ENCODE measurements at places on chromosomes 3 and 15. TPM values are rescaled to one million over a fixed set of nuclear protein-coding genes. Genes with fewer than 3 reads are reported as not detected.

GRCh38 chr15:77567202-77567601 lies 65.5 kb downstream of the LINGO1 start:
- DNase-seq = no peak

GRCh38 chr3:54671511-54671910 lies 256.3 kb downstream of the LRTM1 start:
- no peak for DNase-seq

GRCh38 chr15:61225614-61226013 lies 3.5 kb downstream of the RORA start:
- DNase-seq = no peak

DNA sequence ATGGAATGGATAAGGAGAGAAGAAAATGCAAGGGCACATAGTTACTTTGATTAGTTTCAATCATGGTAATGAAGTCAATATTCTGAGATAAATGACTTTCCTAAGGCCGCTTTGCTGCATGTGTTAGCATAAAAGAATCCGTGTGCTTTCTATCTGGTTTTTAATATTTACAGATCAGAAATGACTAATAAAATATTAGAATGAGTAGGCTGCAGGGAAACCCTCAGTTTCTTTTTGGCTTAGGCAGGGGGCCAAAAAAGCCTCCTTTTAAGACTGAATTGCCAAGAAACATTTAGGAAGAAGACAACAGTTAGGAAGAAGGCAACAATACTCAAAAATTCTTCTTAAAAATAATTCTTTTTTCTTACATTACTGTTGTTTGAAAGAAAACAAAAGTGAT lies 11.6 kb downstream of the NEK11 start:
- DNase-seq = no peak

GRCh38 chr15:77540312-77541060 lies 92.2 kb downstream of the LINGO1 start:
- no peak for DNase-seq

DNA sequence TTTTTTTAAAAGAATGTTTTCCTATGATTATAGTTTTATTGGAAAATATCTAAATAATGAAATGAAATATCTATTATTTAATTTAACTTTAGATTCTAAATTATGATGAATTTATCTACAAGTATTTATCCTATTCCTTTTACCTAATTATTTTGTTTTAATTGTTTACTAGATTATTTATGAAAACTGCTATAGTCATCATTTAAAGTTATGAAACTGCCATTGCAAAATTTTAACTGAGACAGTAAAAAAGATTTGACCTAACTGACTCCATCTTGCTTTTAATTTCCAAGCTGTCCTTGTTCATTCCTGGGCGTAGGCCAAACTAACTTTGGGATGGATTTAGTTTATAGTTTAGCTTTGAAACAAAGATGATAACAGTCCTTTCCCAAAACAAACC lies 25.9 kb upstream of the FAM3D start:
- no peak for DNase-seq

- no peak for DNase-seq
Measured at GRCh38 chr15:81411969-81412633, 38.1 kb upstream of the TMC3 start.

GRCh38 chr3:111595232-111595631 lies at the start of gene ZBED2:
ZBED2 (minus strand) TSS chr3:111595346; CDS start chr3:111594201, 1,145 bp downstream.
- no peak for DNase-seq

GRCh38 chr3:146532406-146532805 lies 12.0 kb downstream of the PLSCR1 start:
- DNase-seq = no peak

DNA sequence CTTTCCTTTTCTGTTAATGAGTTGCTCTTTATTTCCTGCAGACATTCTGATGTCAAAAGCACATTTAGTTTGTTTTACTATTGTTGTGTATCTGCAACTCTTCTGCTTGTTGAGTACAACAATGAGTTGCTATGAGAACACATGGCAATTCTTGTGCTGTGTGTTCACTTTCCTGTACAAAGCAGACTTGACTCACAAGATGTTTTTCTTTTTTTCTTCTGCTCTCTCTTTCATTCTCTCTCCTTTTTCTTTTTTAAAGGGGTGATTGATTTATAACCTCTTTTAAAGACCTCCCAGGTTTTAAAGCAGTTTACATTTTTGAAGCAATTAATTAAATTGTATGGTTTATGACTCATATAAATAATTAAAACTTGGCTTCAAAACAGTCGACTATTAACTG lies 31.6 kb upstream of the ABHD10 start:
- DNase-seq = peak; percentile 71

GRCh38 chr3:172280406-172281051 lies 167.7 kb downstream of the GHSR start:
- DNase-seq = peak; percentile 32

GRCh38 chr3:51145811-51146585 lies 239.1 kb upstream of the MANF start:
- DNase-seq = no peak

- DNase-seq = no peak
Measured at GRCh38 chr3:123151251-123151705, 50.5 kb upstream of the SEC22A start.

DNA sequence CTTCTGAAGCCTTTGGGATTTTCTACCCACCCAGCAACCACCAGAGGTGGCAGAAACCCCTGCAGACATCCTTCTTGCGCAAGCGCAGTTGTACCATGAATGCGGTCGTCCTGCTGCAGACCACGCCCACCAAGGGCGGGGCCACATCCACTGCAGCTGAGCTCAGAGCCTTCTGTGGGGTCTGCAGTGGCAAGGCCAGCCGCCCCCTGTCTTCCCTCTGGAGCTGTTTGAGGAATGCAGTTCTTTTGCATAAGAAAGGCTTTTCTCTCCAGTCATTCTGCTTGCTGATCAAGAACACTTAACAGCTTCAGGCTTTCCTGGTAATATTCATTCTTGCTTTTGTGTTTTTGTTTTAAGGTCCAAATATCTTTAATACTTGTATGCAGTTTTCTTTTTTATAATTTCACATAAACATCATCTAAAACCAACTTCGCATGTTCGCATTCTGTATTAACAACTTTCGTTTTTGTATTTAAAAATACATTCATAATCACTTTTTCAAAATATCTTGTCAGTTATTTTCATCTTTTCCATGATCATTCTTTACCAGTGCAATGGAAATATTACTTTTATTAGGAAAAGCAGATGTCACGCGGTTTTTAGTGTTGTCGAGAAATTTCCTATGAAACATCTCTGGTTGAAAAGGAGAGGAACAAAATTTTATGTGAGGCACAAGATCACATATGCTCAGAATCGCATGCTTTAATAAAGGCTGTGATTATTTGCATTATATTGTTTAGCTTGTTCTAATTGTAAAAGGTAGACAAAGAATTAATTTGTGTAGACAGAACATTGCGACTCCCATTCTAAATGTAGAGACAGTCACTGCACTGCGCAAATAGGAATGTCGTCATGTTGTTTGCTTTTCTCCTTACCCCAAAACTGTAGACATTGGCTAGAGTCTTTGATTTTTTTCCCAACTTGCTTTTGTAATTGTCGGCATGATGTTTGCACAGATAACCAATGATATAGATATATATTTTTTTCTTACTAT lies 98.1 kb upstream of the SNRPN start:
- no peak for DNase-seq

DNA sequence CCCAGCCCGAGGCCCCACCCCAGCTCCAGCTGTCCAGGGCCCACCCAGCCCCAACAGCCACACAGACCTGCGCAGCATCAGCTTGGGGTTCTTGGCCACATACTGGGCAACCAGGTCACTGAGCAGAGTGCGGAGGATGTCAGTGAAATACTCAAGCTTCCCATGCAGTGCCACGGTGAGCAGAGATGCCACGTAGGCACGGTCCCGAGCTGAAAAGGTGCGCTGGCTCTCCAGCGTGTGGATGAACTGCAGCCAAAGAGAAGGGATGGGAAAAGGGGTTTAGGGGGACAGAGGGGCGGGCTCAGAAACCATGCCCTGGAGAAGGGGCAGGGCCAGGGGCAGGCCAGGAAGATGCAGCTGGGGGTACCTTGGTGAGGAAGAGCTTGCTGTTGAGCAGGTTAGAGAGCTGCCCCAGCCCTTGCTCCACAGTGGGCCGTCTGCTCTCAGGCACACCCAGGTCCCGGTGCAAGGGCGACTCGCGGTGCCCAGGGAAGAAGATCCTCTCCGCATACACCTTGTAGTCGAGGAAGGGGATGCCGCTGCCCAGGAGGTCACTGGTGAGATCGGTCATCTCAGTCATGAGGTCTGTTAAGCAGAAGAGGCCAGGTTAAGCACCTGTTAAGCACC lies 17.4 kb downstream of the PLXNB1 start:
- no peak for DNase-seq

GRCh38 chr3:57852896-57853295 lies 96.8 kb downstream of the SLMAP start:
- DNase-seq = peak; percentile 17

Gene STXBP5L
- not detected for polyA plus RNA-seq

Gene SNTN
- polyA plus RNA-seq = not detected

Gene MUC20
- 0.17 TPM for polyA plus RNA-seq

Gene SERINC4
- polyA plus RNA-seq = not detected

All from BJ (cell line).